ENCODE measurements at places on chromosomes 2 and 18. TPM values are rescaled to one million over a fixed set of nuclear protein-coding genes. Genes with fewer than 3 reads are reported as not detected.

- DNase-seq, result no peak
These were observed 16.4 kb upstream of the RBM44 start for GRCh38 chr2:237782181-237782580.

- DNase-seq, result no peak
These were observed 50.9 kb upstream of the SMAD2 start for GRCh38 chr18:47981320-47981719.

DNA sequence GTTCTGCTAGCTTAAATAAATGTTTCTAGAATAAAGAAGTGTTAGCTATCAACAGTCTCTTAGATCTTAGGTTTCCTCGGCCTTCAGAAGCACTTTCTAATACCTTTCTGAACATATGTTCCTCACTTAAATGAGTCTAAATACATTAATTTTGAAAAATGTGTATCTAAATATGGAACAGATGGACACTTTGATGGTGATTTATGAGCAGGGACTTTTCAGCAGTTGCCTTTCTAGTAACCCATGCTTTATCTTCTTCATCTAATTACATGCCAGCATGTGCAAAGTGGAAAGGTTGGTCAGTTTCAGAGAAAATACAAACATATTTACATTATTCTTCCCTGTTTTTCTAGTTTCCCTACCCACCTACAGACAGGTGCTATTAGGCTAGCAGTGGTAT, 797.0 kb upstream of the CHAC2 start:
- DNase-seq, result no peak

GRCh38 chr2:88842656-88843460, 151.4 kb downstream of the RPIA start:
- no peak for DNase-seq

GRCh38 chr2:154097833-154098398, 226.2 kb downstream of the GALNT13 start:
- no peak for DNase-seq

DNA sequence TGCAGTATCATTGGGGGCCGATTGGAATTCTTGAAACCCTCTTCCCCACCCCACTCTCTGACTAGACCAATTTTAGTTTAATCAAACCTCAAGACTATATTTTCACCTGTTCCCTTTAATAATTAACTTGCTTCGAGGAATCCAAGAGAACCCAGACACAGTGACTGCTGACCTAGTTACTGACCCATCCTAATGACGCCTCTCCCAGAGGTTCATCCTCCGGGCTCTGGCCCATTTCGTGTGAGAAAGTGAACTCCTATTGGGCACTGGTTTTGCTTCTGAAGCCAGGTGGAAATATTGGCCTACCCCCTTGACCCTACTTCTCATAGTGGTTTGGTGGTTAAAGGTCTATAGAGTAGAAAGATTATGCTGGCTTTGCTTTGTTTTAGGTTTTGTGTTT, 39.9 kb downstream of the RPL37A start:
- no peak for DNase-seq

DNA sequence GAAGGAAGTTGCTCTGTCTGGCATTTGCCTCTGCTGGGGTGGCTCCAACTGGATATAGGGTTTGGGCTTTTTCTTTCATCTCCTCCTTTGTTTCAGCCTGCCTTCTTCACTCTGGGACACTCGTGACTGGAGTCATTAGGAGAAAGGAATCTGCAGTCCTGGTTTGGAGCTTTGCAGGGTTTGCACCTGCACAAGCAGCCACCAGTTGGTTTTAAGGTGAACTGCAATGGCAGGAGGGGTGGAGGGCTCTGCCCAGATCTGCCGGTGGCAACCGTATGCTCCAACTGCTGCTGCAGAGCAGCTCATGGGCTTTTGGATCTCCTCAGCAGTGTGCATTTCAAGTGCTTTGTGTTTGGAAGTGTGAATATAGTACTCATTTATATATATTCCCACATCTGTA, 131.3 kb upstream of the MGAT5 start:
- no peak for DNase-seq

- DNase-seq, result no peak
These were observed 1.6 kb downstream of the MBD1 start for GRCh38 chr18:50279752-50280151.

DNA sequence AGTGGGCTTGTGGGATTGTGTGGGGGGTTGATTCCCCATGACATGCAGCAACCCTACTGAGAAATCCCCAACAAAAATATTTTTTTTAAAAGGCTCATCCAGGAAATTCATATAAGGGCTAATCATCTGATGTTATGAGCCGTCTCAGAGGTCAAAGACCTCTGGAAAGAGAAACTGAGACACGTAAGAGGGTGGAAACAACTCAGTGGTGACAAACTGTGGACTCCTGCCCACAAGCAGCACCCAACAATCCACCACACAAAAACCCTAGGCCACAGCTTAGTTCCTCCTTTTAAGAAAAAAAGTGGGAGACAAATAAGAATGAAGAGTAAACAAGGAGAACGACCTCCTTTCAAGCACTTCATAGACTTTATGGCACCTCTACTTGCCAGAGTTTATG, 1096.1 kb upstream of the NRXN1 start:
- DNase-seq, result no peak

Gene CPO
- 0.84 TPM for total RNA-seq

- DNase-seq, result no peak
These were observed 50.3 kb upstream of the GREB1L start for GRCh38 chr18:21191596-21192307.

DNA sequence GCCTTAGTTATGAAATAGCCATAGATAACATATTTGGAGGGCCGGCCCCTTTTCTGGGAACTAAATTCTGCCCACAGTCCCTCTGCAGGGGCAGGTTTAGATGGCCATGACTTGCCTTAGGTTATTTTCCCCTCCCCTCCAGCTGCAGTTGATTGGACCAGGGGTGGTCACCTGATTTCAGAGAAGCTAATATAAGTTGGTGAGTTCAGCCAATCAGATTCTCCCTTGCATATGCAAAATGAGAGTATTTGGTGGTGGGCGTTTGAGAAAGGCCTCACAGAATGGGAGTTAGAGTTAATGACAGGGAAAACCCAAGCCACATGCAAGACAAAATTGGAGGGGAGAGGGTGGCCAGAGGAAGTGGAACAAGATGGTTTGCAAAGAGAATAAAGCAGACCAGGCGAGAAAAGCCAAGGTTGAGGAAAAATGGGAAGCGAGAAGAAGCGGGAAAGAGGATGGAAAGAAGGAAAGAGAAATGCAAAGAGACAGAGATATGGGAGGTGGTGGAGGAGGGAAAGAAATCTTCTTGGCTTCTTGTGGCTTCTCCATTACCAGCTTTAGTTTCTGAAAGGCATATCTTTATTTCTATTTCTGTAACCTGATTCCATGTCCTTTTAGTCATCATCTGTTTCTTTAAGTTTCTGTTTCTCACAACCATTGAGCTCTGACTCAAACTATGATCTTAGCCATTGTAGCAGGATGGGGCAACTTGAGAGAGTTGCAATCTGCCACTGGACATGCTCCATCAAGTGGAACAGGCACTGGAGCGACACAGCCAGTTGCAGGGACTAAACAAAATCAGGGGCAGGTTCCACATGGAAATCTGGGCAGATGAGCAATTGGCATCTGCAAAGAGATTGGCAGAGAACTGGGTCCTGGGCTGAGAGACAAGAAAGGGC, 108.1 kb upstream of the SIX3 start:
- DNase-seq, result no peak

Gene GNLY
- 3.7 TPM for total RNA-seq

Gene CREG2
- total RNA-seq, result not detected

- DNase-seq, result no peak
These were observed 20.5 kb downstream of the SETBP1 start for GRCh38 chr18:44701227-44701626.
